Bronchial epithelial cell (primary cell): ENCODE measurements at places on chromosomes 16 and 17. TPM values are rescaled to one million over a fixed set of nuclear protein-coding genes. Genes with fewer than 3 reads are reported as not detected.
A peak's percentile ranks its signal among the peaks of the same experiment; 100 is the strongest.

KCNJ12 gene
- total RNA-seq, result under 0.01 and 0.13 TPM in 2 replicates

STAT5B gene
- total RNA-seq, result 11.6 and 12.2 TPM in 2 replicates

TBC1D3E gene
- total RNA-seq, result 0.77 TPM in 1 of 2 replicates, not detected in the other

CACNA1G gene
- total RNA-seq, result not detected in 2 replicates

EPN3 gene
- 2.9 and 10.9 TPM in 2 replicates for total RNA-seq

FAM171A2 gene
- 0.53 and 0.90 TPM in 2 replicates for total RNA-seq

KRT20 gene
- not detected in 2 replicates for total RNA-seq

CA7 gene
- not detected in 2 replicates for total RNA-seq

PPP1R9B gene
- total RNA-seq, result 16.6 and 17.4 TPM in 2 replicates

KRTAP4-1 gene
- not detected in 2 replicates for total RNA-seq

TOP2A gene
- total RNA-seq, result 0.79 and 2.0 TPM in 2 replicates

RAB11FIP3 gene
- 9.6 and 10.5 TPM in 2 replicates for total RNA-seq

ADGRG3 gene
- total RNA-seq, result 0.13 TPM in 1 of 2 replicates, not detected in the other

CA10 gene
- not detected in 2 replicates for total RNA-seq

GRCh38 chr17:40352237-40352778 lies 12.2 kb downstream of the GJD3 start:
- no peak for DNase-seq

- DNase-seq, result no peak
These were observed 28.7 kb downstream of the MRM1 start for GRCh38 chr17:36629970-36630502.

DNA sequence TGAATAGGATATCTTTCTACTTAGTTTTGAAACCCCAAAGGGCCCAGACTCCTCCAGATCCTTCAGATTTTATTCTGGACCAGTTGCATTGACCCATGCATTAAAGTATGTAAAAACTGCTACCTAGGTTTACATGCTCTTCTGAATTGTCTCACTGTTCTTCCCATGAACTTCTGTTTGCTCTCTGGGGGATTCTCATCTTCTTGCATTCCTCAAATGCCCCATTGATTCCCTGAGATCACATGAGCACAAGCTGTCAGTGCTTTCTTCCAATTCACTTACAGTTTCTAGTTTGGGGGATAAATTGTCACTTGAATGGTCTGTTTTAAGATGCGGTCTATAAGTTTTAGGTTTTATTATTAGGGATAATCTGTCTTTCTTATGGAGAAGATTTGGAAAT lies 188.9 kb upstream of the KIF2B start:
- DNase-seq, result no peak

DNA sequence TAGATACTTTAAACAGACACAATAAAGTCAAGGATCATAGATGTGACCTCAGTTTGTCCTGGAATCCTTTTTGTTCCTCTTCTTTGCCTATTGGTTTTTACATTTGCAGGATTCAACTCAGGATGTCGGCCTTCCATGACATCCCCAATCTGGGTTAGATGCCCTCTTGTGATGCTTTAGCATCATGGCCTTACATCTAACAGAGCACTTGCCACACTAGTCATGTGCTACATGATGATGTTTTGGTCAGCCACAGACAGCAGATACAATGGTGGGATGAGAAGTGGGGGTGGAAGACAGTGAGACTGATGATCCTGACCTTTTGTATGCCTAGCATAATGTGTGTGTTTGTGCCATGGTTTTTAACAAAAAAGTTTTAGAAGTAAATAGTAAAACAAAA lies 1.8 kb upstream of the SYNRG start:
- no peak for DNase-seq

DNA sequence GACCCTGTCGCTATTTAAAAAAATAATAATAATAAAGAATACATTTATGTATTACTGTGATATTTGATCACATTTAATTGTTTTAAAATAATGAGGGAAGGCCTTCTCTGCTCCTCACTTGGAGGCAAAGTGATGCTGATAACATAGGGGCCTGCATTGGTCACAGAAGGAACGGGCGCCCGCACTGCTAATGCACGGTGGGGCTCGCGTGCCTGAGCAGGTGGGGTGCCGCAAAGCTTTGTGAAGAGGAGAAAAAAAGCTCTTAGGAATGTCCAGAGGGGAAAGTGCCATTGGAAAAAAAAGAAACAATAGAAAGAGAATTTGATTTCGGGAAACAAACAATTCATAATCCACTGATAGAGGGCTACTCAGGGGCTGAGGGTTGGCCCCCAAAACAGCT lies 143.8 kb downstream of the ZNF423 start:
- DNase-seq, result no peak

- no peak for DNase-seq
These were observed 54.6 kb downstream of the ACTG1 start for GRCh38 chr17:81457917-81458555.

GRCh38 chr17:35740997-35741931 lies 9.8 kb downstream of the RASL10B start:
- no peak for DNase-seq

DNA sequence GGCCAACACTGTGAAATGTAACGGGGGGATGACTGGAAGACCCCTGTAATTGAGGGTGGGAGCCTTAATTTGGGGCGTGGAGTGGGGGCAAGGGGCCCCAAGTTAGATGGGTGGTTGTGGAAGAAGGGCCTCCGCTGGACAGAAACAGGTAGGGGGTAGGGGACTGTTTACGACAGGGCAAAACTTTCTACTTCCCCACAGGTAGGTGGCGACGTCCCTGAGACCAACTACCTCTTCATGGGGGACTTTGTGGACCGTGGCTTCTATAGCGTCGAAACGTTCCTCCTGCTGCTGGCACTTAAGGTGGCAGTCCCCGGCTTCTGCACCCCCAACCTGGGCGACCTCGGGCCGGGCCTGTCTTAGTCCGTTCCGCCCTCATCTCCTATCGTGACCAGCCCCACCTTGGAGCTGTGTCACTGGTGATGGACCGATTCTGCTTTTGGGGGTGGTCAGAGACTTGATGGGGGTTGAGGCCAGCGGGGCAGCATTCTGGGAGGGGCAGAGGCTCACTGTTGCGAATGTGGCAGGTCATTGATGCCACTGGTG lies 6.8 kb downstream of the PPP4C start:
- no peak for DNase-seq

DNA sequence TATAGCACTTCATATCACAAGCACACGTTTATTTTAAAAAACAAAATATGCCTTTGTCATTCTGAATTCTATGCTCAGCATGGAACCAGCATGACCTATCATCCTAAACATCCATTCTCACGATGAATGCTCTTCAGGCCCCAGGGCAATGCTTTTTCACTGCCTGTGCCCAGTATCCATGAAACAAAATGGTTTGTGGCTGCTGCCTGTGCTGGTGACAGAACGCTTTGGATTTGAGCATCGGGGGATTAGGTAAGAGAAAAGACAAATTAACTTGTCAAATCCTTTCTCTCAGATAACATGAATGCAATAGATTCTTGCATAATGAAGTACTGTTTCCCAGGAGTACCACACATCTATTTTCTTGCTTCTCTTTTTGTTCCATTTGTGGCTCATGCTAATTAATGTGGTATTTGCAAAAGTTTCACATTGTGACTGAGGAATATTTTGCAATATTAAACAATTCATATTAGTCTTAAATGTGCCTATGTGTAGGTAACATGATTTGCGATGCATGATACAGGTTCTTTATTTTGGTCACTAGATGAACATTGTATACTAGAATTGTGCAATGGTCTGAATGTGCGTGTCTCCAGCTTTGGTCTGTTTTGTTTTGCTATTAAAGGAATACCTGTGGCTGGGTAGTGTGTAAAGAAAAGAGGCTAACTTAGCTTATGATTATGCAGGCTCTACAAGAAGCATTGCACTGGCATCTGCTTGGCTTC lies 25.8 kb upstream of the SRSF1 start:
- DNase-seq, result no peak

GRCh38 chr17:68768804-68769203 lies 167.6 kb upstream of the FAM20A start:
- no peak for DNase-seq

DNA sequence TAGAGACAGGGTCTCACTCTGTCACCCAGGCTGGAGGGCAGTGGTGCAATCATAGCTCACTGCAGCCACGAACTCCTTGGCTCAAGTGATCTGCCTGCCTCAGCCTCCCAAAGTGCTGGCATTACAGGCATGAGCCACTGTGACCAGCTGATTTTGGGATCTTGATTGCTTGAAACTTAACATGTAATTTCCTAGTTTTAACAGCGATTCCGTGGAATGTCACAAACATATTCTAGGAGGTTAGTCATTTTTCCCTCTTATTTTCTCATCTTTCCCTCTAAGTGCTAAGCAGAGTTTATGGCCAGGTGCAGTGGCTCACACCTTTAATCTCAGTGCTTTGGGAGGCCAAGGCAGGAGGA lies 123.4 kb upstream of the CACNG3 start:
- no peak for DNase-seq

GRCh38 chr16:80463751-80464495 lies 76.9 kb upstream of the DYNLRB2 start:
- no peak for DNase-seq

DNA sequence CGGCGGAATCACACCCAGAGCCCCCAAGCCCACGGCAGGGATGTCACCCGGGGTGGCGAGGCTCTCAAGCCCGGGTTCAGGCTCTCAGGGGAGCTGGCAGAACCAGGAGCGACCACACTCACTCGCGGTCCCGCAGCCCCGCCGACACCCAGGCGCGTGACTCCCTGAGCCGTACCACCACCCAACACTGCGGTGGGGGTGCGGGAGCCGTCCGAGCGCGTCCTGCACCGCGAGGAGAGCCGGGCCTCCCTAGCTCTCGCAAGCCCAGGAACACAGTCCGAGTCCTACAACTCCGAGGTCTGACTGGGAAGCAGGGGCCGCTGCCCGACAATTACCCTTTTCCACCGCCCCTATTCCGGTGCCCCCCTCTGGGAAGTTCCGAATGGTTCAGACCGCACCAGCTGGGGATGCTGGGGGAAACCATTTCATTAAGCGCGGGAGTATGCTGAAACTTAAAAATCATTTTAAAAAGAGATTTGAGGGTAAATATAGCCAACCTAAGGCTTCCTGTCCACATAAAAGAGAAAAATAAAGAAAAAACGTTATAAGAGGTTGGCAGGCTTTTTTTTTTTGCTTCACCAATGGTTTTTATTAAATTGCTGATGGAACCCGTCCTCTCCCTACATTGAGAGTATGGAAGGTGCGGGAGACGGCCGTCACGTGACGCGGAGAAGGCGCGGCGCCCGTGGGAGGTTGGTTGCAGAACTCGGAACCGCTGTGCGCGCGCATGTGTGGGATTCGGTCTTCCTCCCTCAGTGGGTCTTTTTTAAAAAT lies at the start of gene FLCN:
Gene FLCN, minus strand, starts transcription at position 143 of the 774 bp plus-strand sequence. CDS start 9,031 bp downstream, outside the sequence.
- peak; percentile 62 for DNase-seq

DNA sequence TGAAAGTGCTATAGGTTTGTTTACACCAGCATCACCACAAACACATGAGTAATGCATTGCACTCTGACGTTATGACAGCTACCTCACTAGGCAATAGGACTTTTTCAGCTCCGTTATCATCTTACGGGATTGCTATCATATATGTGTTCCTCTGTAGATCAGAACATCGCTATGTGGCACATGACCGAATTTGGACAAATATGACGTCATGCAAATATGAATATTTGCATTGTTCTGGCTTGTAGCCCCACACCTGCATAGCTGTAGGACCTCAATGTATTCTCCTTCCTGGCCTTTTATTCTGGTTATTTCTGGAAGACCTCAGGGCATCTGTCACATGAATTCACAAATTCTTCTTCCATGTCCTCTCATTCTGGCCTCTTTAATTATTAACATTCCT lies 393.2 kb downstream of the CDH13 start:
- no peak for DNase-seq

- peak; percentile 94 for DNase-seq
These were observed 7.3 kb downstream of the ARHGAP27 start for GRCh38 chr17:45425125-45425983.

GRCh38 chr16:3065069-3065741 lies at the start of gene IL32:
Gene IL32 (plus strand): TSS chr16:3065640. CDS start chr16:3065812, 172 bp downstream.
- peak; percentile 78 for DNase-seq

DNA sequence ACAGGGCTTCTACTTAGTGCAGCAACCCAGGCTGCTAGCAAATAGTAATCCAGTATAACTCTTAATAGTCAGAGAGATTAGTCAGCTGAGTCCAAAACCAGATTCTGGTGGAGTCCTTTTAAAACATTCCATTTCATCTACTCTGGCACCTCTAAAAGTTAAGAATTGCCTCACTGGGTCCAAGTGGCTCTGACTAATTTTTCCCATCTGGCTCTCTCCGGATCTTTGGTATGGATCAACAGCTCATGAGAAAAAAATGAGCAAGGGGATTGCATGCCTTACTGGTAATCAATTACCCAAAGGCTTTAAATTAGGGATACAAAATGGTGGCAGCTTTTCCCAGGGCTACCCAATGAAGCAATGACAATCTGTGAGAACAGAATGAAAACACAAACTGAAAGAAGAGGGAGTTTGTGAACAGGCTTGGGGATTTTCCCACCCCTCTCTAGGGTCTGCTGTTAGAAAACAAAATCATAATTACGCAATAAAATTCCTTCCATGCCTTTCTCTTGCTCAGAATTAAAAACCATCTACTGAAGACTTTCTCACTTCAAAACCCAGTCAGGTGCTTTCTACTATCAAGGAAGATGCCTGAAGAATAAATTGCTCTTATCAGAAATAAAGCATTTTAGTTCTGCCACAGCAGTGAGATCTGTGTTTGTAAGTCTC lies 84.6 kb upstream of the PMFBP1 start:
- peak; percentile 17 for DNase-seq

- DNase-seq, result no peak
These were observed 70.1 kb downstream of the OMG start for GRCh38 chr17:31226950-31227349.

GRCh38 chr17:52178012-52178411 lies 19.5 kb upstream of the CA10 start:
- peak; percentile 3 for DNase-seq

- DNase-seq, result peak; percentile 76
These were observed 5.0 kb upstream of the TLCD2 start for GRCh38 chr17:1714980-1715802.

GRCh38 chr16:57422026-57422944 lies 17.7 kb downstream of the CCL17 start:
- DNase-seq, result peak; percentile 53

DNA sequence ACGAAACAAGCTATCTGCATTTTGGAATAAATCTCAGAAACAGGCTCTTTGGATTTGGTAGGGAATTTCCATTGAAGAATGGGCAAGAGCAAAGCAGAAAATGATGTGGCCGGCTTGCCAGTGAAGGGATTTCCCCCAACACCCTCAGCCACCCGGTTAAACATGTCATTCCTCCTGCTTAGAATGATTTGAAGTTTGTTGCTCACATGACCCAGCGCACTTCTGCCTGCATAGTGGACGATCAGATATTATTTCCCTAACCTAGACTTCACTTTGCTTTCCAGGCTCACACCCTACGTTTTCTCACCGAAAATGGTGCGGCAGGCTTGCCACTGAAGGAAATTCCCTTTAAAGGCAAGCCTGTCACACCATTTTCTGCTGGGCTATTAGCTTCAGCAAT lies 170.7 kb downstream of the CDH11 start:
- no peak for DNase-seq

GRCh38 chr16:64308721-64309120 lies 813.1 kb downstream of the CDH11 start:
- DNase-seq, result no peak
